ENCODE measurements at places on chromosomes 2 and 18.
A peak's percentile ranks its signal among the peaks of the same experiment; 100 is the strongest.

DNA sequence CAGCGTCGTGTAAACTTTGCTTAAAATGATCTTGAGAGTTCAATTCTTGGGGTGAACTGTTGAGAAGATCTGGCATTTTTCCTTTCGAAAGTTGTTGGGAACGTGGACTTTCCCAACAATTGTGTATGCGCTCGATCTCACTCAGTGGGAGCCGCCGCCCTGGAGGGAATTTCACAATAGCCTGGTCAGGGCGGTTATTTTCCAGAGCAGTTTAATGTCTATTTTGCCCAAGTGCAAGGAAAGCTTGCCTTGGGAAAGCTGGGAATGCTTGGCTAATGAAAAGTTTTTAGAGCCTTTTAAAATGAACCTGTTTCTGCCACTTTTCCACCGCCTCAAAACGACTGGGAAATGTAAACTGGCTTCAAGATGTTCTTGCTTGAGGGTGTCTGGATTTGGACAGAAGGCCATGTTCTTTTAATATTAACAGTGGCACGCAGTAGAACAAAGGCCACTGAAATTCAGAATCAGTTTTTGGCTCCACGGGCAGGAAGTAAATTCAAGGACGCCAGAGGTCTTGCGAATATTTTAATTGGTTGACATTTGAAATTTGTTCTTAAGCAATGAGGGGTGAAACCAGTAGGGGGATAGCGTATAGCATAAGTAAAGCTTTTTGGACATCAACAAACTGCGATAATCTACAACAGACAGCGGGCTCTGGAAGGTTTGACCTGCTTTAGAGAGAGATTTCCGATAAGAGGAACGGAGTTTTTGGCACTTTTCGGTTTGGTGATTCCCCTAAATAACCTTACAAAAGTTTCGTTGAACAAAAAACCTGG, 1.2 kb downstream of the CFLAR start:
- no peak for DNase-seq

DNA sequence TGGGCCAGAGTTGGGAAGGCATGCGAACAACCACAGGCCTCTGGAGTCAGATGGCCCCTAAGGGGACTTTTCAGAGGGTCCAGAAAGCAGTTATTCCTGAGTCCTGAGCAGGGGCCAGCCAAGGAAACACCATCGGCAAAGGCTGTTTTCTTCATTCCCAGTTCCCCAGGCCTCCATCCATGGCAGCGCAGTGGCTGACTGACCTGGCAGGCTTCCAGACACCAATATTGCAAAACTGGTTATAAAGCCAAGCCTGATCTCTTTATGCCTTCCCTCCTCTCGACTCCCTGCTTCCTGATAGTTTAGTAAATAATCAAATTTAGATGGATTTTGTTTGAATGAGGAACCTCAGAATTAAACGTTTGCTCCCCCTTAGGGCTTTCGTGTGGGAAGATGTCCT, 133.4 kb upstream of the ITGA6 start:
- DNase-seq = no peak

GRCh38 chr2:132430895-132431294, 14.3 kb downstream of the GPR39 start:
- DNase-seq = no peak

GRCh38 chr18:76251691-76252090, 243.4 kb downstream of the ZNF516 start:
- no peak for DNase-seq

GRCh38 chr2:154228566-154229280, 357.0 kb downstream of the GALNT13 start:
- no peak for DNase-seq

DNA sequence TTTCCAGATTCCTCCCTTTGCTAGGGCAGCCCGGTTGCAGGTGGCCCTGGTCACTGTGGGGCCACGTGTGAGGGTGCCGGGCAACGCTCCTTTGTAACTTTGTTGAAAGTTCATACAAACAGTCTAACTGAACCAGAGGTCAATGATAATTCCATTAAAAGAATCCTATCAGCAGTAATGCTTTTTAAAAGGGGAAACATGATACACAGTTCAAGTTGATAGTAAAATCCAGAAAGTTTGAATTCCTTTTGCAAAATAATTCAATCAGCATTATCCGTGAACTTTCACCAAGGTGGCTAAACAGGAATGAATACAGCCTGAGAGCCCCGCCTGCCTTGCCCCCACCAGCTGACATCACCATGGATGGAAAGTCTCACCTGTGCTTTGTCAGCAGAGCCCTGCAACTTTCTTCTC, 166.2 kb downstream of the ACKR3 start:
- no peak for DNase-seq

- peak; percentile 5 for DNase-seq
Observed at GRCh38 chr2:182652326-182652725, 63.7 kb upstream of the DNAJC10 start.

DNA sequence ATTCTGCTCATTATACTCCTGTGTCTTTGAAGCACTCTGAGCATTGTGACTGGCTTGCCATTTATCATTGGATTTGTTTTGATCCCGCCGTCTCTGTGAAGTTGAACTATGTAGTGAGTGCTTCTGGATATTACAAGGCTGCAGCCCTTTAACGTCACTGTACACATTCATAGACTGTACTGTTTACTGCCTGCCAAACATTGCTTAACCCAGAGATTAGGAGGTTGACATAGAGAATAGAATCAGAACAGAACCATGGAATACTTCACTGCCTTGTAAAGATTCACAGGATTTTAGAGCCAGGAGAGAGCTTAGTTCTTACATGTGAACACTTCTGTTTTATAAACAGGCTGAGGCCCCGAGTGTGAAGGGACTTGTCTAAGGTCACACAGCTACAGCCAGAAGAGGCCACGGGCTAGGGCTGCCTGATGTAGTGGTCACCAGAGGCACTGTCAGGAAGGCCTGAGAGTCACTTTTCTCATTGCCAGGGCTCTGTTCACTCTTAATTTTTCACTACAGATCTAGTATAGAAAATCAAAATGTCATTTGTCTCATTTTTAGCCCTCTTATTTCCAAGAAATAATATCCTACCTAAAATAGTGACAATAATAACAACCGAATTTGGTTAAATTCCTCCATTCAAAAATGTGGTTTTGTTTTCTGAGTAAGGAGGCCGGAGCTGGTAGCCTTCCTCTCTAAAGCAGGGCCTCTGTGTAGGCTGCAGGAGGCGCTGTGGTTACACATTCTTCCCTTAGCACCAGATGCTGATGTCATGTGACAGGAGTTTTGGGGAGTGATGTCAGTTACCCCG, 87.9 kb downstream of the UGGT1 start:
- DNase-seq = no peak

- DNase-seq = no peak
Observed at GRCh38 chr2:96113951-96114350, 2.4 kb downstream of the ADRA2B start.

DNA sequence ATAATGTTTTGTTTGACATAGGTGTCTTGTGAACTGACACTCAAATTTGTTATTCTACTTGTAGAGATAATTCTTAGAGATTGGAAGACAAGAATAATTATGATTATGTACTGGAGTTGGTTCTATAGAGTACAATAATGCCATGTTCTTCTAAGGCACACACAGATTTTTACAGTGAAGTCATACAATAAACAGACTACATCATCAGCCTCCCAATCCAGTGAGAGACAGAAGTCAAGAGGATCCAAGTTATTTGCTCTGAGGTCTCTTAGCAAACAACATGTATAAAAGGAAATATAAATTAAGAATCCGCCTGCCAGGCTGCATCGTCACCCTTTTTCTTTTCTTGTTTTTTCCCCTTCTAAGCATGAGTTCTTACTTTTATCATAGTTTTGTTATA, 613.5 kb upstream of the SETBP1 start:
- no peak for DNase-seq

Data from activated naive CD4-positive, alpha-beta T cell (primary cell).